ENCODE measurements at places on chromosomes 3 and 15. TPM values are rescaled to one million over a fixed set of nuclear protein-coding genes. Genes with fewer than 3 reads are reported as not detected.
A peak's percentile ranks its signal among the peaks of the same experiment; 100 is the strongest.

ZIC1 gene
- total RNA-seq = 18.9 TPM

ASB14 gene
- total RNA-seq = not detected

AGTR1 gene
- total RNA-seq = not detected

SLCO2A1 gene
- 0.24 TPM for total RNA-seq

PLCH1 gene
- total RNA-seq = 0.50 TPM

CCR5 gene
- total RNA-seq = not detected

XCR1 gene
- not detected for total RNA-seq

SMCO1 gene
- total RNA-seq = not detected

MNS1 gene
- 9.3 TPM for total RNA-seq

DNA sequence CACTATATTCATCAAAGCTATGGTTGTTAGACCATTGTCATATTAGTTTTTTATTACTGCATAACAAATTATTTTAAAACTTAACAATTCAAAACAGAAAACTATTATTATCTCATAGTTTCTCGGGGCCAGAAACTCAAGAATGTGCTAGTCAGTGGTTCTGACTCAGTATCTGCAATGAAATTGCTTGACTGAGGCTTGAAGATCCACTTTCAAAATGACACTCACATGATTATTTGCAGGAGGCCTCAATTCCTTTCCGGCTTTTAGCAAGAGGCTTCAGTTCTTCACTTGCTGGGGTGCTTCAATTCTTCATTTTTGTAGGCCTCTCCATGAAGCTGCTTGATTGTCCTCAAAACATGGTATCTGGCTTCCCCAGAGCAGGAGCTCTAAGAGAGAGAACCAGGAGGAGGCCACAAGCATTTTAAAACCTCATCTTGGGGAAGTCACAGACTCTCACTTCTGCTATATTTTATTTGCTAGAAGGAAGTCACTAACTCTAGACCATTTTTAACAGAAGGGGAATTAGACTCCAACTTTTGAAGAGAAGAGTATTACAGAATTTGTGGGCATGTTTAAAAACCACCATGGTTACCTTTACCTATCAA is 383.7 kb downstream of the MFSD1 start:
- no peak for DNase-seq

DNA sequence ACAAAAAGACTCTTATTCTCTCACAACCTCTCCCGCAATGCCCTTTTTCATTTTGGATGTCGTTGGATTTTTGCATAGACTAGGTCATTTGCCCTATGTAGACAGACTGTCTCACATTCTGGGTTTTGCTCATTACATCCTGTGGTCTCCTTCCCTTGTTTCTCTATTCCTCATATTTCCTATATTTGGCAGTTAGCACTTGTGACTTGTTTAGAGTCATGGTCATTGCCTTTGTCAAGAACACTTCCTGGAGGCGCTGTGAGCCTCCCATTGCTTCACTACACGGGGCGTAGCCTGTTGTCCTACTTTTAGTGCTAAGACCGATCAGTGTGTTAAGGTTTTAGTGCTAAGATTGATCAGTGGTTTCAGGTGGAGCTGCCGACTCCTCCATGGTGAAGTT is 16.1 kb upstream of the TATDN2 start:
- no peak for DNase-seq

DNA sequence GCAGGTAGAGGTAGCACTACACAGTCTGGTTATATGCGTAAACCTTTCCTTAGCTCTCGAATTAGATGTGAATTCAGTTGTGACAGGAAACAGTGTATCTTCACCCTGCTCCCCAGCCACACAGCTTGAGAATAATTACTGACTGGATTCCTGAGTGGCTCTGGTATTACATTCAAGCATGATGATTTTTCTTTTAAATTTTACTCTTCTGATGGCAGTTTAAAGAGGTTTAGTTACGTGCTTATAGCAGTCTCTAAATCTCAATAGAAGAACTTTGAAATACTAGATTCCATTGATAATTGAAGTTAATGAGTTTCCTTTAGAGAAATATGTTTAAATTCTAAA is 98.8 kb downstream of the FNDC3B start:
- no peak for DNase-seq

DNA sequence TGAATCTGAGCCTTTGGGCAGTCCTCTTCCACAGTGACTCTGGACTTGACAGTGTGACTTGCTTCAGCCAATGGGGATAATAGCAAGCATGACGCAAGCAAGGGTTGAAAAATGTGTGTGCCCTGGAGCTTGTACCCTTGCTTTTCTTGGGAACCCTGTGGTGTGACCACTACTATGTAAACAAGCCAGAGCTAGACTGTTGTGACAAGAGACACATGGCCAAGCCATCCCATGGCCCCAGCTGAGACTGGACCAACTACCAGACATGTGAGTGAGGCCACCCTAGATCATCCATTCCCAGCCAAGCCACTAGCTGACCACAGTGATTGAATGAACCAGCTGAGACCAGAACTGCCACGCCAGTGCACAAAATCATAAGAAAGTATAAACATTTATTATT is 11.8 kb downstream of the MYO1E start:
- no peak for DNase-seq

DNA sequence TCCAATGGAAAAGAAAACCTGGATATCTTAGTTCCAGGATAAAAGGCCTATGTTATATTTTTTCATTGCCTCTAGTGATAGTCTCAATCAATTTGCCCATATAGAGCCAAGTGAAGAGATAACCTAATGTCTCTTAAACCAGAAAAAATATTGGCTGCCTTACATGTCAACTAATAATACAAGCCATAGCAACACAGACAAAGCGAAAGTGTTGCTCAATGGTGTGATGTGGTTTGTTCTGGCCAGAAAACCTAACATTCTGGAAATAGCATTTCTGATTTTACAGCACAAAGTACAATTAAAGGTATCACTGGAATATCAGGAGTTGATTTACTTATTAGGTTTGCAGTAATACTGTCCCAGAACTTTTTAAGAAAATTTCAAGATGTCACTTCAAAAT is 101.5 kb downstream of the ATP8B4 start:
- no peak for DNase-seq

DNA sequence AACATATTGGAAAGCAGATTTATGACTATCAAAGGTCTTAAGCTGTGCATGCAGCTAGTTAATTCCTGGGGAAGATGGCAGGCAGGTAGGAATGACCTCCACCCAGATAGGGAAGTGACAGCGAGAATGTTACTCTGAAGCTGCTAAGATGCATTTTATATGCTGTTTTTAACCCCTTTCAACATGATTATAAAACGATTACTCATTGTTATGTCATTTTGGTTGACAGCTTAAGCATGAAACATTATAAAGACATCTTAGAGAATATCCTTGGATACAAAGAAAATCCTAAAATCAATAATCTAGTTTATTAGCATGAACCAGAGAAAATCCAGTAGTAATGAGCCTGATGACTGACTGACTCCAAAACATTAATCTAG is 220.5 kb downstream of the NR1D2 start:
- no peak for DNase-seq

DNA sequence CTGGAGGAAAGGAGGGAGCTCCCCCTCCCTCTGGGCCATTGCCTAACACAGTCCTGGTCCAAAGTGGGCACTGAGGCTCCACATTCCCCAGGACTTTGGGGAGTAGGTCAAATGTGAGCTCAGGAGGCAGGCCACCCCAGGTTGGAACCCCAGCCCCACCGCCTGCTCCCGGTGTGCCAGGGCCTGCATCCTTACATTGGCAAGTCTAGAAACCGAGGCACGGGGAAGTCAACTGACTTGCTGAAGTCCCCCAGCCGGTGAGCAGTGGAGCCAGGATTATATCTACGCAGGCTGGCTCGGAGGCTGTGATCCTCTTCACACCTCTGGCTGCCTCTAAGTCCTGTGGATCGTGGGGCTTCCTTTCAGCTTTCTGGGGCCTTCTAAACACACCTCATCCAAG is 48.7 kb downstream of the RHCG start:
- no peak for DNase-seq

- no peak for DNase-seq
Measured at GRCh38 chr15:52104532-52105004, 8.0 kb downstream of the BCL2L10 start.

- no peak for DNase-seq
Measured at GRCh38 chr15:88695691-88696251, 57.0 kb downstream of the ISG20 start.

DNA sequence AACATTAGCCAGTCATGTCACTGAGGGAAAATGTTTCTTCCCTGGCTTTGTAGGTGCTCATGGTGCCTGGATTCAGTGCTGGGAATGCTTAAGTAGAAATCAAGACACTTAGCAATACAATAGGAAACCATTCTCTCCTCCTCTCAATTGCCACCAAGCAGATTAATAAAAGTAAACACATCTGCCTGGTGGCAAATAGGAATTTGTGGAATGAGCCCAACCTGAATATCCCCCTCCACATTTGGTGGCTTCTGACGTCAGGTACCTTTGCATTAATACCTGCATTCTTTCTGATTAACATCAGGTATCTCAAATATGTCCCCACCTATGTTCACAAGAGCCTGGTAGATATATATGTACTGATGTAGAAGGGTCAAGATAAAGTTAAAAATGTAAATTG is 42.7 kb downstream of the PPP2R3A start:
- DNase-seq = no peak

DNA sequence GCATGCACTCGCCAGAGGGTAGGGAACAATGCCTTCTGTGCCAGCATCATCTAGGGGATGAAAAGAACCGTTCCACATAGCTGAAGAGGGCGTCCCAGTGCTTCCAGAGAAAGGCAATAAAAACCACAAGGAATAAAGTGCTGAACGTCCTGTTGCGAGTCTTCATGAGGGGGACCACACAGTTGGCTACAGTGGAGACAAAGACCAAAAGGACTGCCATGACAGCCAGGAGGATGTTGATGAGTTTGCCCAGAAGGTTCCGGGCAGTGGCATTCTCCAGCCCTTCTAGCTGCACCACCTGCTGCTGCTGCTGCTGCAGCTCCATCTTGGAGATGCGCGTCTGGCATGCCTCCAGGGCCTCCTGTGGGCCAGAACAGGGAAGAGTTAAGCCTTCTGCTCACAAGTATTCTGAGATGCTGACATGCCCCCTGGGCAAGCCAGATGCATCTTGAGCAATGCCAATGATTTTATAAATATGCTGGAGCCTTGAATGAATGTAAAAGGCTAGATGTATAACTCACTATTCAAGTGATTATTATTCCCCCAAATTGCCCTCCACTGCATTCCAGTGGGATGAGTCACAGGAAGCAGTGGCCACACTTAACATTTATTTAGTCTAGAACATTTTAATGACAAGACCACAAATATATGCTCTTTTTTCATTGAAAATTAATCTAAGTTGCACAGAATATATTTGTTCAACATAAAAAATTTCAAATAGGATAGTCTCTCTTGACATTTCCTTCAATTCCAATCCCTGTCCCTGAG is 45.1 kb upstream of the PLXND1 start:
- DNase-seq = peak; percentile 97

GRCh38 chr15:66655997-66656396 is 46.0 kb upstream of the SMAD6 start:
- no peak for DNase-seq

GRCh38 chr15:57607570-57608000 is 15.9 kb downstream of the MYZAP start:
- peak; percentile 94 for DNase-seq

- DNase-seq = no peak
Measured at GRCh38 chr3:101303836-101304235, 16.5 kb downstream of the IMPG2 start.

DNA sequence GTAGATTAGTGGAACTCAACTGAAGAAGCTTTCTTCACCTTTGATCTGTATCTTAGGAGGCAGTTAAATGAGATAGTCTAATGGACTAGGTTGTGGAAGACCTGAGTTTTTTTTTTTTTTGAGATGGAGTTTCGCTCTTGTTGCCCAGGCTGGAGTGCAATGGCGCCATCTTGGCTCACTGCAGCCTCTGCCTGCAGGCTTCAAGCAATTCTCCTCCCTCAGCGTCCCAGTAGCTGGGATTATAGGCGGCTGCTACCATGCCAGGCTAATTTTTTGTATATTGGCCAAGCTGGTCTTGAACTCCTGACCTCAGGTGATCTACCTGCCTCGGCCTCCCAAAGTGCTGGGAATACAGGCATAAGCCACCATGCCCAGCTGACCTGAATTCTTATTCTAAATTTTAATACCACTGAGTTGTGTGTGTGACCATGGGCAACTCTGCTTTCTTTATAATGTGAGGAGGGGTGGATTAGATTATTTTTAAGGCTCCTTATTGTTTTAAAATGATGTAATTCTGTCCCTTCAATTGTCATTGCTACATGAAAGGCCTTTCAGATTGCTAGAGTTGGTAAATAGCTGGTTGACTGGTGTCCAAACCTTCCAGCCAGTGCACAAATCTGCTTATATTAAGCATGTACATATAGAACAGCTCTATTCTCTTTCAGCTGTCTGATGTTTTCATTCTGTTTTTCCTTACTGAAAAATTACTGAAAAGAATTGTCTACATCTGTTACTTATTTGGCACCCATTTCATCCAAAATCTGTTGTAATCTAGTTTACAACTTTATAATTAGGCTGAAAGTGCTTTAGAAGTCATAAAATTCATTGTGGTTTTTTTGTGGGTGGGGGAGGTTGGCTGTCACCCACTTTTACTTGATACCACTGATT is 2.3 kb downstream of the LNP1 start:
- DNase-seq = no peak

DNA sequence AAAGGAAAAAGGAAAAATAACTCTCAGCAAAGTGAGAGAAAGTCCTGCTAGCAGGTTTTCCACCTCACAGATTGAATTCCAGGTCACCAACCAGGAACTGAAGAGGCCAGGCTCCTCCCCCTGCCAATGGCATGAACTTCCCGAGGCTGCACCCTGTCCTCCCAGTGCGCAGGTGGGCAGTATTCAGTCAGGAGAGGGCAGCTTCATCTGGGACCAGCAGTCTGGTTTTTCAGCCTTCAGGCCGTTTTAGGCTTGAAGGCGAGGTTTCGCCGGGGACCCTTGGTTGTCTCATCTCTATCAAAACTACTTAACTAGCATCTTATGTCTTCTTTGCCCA is 41.2 kb downstream of the TRAT1 start:
- DNase-seq = peak; percentile 49

DNA sequence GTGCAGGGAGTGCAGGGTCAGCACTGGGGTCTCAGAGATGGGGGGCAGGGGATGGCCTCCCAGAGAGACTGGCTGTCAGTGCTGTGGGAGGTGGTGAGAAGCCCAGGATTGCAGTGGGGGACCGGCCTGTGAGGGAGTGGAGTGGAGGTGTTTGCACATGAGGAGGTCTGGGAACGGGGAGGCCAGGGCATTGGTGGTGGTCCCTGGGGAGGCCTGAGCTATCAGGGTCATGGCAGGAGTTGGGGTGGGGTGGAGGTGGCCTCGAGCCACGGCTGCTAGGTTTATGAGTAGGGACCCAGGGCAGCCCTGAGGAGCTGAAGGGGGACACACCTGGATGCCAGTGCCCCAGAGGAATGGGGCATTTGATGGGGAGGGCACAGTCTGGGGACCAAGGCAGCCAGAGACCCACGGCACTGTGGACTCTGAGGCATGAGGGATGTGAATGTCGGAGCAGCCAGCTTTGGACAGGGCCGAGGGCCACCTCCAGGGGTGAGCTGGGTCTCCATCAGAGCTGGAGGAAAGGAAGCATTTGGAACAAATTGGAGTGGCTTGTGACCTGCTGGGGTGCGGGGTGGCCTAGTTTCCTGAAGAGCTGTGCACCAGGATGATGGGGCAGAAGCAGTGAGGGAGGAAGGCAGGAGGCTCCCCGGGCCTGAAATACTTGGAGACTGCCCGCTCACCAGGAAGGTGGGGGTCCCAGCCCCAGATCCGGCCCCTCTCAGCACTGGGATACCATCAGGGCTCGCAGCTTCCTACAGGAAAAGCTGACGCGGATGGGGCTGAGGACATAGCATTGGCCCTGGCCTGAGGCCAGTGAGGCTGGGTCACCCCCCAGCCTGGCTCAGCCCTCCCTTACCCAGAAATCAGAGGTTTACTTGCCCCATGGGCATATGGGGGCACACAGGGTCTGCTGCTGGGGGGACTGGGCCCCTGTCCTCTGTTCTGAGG is 9.5 kb upstream of the CSPG4 start:
- DNase-seq = no peak

- no peak for DNase-seq
Measured at GRCh38 chr15:39301589-39301999, 279.3 kb upstream of the THBS1 start.
